Astrocyte of the hippocampus (primary cell): ENCODE measurements at places on chromosomes 4 and X.
A peak's percentile ranks its signal among the peaks of the same experiment; 100 is the strongest.

GRCh38 chr4:107719207-107719921, 670 bp downstream of the PAPSS1 start:
- peak; percentile 70 for DNase-seq

DNA sequence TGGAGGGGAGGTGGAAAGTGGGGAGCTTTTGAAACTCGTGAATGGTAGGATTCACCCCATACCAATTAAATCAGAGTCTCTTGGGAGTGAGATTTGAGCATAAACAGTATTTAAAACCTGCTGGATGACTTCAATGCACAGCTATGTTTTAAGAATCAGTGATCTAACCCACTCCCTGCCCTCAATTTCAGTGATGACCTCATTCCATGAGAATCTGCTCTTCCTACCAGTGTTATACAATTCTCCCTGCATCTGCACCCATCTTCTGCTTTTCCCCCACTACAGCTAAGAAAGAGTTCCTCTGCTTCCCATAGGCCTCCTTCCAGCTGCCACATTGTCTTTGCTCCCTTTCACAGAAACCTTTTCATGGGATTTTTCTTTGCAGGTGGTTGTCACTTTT, 18.3 kb upstream of the H2AZ1 start:
- peak; percentile 74 for DNase-seq

DNA sequence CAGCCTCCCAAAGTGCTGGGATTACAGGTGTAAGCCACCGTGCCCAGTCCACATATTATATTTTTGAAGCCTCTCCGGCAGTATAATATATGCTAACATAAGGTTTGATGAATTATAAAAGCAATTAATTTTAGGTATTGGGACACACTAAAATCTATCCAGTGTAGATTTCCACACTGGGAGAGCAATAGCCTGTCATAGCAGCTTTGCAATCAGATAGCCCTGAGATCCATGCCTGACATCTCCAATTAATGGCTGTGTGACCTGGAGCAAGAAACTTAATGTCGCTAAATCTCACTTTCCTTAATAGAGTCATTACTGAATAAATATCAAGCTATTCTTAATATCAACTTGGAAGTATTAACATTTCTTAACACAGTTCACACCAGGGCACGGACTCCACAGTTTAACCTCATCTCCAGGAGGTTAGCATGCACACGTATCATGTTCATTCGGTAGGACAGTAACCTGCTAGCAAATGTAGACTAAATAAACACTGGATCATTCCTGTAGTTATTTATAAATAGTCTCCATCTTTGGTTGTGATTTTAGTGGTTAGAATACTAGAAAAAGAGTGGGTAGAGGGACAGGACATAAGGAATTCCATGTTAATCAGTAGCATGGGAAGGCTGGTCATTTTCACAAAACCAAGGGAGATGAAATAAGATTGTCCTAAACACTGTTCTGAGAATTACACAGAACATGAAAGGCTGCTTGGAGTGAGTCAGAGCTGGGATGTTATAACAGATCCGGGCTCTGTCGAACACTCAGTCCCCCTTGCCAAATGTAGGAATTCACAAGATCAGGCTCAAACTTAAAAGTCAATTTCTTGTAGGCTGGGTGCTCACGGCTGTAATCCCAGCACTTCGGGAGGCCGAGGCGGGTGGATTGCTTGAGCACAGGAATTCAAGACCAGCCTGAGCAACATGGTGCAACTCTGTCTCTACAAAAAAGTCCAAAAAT, 254.7 kb downstream of the PALLD start:
- peak; percentile 59 for DNase-seq

DNA sequence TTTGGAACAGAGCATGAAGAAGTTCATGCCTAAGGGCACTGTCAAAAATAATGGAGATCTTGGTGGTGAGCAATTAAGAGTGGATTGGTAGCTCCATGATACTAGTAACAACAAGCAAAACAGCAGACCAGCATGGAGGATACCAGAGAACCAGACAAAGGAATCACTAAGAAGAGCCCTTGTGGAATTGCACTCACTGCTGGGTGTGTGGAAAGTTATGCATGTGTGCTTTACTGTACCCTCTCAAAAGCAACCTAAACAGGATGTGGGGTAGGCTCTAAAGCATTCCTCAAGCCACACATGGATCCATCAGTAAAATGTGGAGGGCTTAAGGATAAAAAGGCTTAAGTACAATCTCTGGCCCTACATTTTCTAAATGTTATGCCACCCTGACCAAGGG, 69.5 kb downstream of the AR start:
- no peak for DNase-seq

DNA sequence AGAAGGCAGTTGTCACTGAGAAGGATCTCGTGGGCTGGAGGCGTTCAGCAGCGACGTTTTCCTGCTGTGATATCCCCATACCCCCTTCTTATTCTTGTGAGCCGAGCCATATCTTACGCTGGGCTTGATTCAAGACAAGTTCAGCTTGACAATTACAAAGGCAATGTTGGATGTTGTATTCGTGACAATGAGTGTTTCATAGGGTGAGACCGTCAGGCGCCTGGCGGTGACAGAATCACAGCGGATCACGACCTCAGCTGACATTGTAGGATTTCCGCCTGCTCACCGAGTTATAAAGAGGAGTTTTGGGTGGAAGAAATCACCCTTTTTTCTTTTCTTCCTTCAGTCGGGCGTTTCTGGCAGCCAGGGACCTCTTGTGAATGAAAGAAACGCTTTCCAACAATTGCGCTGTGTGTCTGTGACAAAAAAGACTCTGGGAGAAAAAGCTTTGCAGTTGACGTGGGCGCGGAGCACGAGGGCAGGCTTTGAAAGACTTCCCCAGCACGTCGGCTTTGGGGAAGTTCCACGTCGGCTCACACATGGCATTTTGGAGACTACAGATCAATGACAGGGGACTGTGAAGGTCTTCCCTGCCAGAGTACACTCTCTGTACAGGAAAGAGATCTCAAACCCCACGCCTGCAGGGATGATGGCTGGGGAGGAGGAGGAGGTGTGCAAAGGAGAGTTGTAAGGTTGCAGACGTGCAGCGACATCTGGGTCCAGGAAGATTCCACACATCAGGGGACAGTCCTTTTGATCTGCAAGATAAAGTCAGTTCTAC, 135.4 kb downstream of the CRLF2 start:
- no peak for DNase-seq

DNA sequence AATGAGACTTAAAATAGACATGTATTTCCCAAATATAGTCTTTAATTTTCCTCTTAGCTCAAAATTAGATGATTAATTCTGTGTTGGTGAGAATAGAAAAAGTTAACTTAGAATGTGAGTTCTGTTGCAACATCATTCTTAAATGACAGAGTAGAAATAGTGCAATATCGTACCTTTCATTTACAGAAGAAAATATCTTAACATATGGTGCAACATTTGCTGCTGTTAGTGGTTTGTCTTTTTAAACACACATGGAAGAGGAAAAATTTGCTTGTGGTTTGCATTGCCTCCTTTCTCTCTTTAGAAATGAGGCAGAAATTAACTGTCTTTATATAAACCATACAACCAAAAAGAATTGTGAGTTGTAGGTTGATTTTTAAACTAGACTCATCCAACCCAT, 39.3 kb upstream of the FHDC1 start:
- no peak for DNase-seq

DNA sequence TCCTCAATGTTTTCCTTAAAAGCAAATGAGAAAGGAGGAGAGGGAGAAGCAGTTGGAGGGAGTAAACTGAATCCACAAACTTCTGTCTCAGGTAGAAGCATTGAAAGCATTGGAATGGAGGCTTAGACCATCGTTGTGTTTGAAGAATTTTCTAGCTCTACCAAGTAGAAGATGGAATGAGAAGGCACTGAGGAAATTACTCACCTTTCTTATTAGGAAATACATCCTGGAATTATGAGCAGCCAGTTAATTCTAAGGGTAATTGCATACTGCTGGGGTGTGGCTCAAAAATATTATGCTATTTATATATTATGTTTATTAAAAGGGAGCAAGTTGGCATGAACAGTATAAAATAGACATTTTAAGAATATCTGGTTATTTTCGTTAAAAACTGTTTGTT, 12.9 kb downstream of the PGM2 start:
- no peak for DNase-seq

- peak; percentile 79 for DNase-seq
Measured at GRCh38 chr4:158172261-158173258, at the start of gene GASK1B. Gene GASK1B, minus strand, starts transcription at chr4:158173025. Its CDS starts 1,650 bp downstream, at chr4:158171375.

GRCh38 chr4:146096371-146096770, 79.1 kb upstream of the LSM6 start:
- DNase-seq: no peak

GRCh38 chr4:64251781-64252180, 157.5 kb downstream of the TECRL start:
- DNase-seq: no peak
